ENCODE measurements at places on chromosomes 12 and 14.

DNA sequence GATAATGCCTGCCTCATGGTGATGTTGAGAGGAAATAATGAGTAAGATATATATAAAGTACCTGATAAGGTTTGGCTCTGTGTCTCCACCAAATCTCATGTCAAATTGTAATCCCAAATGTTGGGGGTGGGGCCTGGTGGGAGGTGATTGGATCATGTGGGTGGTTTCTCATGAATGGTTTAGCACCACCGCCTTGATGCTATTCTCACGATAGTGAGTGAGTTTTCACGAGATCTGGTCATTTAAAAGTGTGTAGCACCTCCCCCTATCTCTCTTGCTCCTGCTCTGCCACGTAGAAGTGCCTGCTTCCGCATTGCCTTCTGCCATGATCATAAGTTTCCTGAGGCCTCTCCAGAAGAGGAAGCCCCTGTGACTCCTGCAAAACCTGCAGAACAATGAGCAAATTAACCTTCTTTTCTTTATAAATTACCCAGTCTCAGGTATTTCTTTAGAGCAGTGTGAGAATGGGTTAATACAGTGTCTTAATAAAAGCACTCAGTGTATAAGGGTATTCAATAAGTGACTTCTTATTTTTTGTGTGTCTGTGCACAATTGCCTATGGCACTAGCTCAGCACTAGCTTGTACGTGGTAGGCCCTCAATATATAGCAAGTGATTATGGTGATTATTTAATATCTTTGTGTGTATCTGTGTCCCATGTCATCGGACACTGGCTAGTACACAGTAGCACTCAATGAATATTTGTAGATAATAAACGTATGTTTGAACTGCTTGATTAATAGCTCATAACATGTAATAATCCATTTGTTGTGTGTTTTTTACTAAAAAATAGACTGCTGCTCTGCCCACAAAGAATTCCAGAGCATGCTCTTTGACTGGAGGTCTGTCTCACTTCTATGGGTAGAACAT, 138.1 kb upstream of the LMNTD1 start:
- no peak for DNase-seq

DNA sequence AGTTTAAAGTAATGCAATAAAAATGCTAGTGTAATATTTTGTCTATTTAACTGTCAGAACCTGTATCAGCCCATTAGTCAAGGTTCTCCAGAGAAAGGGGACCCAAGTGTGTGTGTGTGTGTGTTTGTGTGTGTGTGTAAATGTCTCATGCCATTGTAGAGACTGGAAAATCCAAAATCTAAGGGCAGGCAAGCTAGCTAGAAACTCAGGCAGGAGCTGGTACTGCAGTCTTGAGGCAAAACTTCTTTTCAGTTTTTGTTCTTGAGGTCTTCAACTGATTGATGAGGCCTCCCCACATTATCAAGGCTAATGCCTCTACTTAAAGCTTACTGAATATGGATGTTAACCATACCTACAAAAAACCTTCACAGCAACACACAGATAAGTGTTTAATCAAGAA, 126.7 kb downstream of the PRKD1 start:
- DNase-seq: no peak

DNA sequence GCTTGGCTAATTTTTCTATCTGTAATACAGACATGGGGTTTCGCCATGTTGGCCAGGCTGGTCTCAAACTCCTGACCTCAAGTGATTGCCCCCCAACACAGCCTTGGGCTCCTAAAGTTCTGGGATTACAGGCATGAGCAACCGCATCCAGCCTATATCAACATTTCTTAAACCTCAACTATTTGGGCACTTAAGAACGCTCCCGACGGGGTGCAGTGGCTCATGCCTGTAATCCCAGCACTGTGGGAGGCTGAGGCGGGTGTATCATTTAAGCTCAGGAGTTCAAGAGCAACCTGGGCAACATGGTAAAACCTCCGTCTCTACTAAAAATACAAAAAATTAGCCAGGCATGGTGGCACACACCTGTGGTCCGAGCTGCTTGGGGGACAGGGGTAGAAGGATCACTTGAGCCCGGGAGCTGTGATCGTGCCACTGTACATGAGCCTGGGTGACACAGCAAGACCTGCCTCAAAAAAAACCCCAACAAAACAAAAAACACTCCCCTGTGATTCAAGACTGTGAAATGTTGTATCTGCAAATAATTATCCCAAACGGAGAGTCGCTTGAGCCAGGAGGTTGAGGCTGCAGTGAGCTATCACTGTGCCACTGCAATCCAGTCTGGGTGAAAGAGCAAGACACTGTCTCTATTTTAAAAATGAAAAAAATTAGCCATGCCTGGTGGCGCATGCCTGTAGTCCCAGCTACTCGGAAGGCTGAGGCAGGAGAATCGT, 21.5 kb downstream of the PPTC7 start:
- no peak for DNase-seq

- no peak for DNase-seq
Observed at GRCh38 chr12:95239216-95239615, 21.6 kb downstream of the VEZT start.

GRCh38 chr14:32524609-32525375, 195.7 kb downstream of the AKAP6 start:
- no peak for DNase-seq

DNA sequence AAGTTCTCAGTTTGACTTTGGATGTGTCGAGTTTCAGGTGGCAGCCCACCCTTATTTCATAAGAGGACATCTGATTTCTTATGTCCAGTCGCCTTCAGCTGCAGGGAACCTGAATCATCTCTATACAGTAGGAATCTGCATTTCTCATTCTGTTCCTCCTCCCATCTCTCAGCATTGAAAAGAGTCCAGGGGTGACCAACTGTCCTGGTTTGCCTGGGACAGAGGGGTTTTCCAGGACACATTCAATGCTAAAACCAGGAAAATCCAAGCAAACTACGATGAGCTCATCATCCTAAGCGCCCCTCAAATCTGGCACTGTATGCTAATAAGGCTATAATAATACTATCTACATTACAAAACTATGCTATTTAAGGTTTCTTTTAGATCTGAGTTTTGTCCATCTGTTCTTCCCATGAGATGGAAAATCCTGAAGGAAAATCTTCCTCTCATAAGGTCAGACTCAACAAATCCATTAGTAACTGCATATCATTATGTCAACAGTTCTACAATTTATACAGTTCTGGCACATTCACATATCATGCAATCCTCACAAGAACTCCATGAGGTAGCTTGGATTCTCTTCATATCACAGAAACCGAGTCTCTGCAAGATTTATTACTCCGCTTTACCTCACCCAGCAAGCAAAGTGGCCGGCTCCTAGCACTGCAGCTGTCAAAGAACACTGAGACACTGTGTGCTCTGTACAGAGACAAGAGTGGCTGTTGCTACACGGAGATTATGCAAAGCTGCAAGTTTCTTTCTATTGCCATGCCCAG, 15.6 kb upstream of the CALM1 start:
- DNase-seq: no peak

Measured in HT-29 (cell line).